Cortex of kidney (tissue), 1 donor: ENCODE measurements at places on chromosomes 6 and 20.

- DNase-seq, result no peak
Observed at GRCh38 chr20:36237477-36237876, 1.2 kb downstream of the AAR2 start.

GRCh38 chr6:37316071-37316470 is 37.7 kb upstream of the RNF8 start:
- DNase-seq, result no peak

DNA sequence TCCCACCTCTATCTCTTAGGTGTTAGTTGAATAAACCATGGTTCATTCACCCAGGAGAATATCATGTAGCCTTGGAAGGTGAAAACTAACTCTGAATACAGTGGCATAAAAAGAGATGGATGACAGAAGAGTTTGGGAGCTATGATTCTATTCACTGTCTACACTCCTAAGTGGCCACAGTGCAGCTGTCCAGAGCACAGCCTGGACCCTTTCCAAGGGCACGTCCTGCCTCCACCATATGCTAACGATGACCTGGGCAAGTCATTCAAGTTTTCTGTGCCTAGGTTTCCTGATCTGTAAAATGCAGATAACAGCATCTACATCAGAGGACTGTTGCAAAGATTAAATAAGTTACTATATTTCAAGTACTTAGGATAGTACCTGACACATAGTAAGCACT is 314.1 kb downstream of the PTPRT start:
- DNase-seq, result no peak

GRCh38 chr20:1891263-1892118 is 3.7 kb upstream of the SIRPA start:
- DNase-seq, result no peak

GRCh38 chr6:14718861-14719260 is 527.0 kb upstream of the JARID2 start:
- DNase-seq, result no peak

GRCh38 chr20:42125426-42125825 is 507.2 kb upstream of the CHD6 start:
- no peak for DNase-seq

GRCh38 chr6:56911847-56912246 is 43.1 kb upstream of the BEND6 start:
- DNase-seq, result no peak

DNA sequence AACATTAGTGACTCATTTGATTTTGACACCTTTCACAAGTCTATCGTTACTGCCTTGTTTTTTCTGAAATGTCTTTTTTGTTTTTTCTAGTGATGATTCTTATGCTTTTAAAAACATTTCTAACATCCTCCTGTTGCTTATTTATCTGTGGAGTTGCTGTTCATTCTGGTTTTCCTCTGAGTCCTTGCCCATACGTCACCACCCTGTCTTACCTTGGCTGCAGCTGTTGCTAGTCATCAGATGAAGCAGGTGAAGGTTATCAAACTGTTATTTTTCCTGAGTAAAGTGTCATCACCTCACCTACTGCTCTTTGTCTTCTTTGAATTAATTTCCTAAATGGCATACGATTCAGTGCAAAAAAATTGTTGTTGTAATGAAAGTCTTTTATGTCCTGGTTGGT is 376.6 kb downstream of the GRIK2 start:
- DNase-seq, result no peak

DNA sequence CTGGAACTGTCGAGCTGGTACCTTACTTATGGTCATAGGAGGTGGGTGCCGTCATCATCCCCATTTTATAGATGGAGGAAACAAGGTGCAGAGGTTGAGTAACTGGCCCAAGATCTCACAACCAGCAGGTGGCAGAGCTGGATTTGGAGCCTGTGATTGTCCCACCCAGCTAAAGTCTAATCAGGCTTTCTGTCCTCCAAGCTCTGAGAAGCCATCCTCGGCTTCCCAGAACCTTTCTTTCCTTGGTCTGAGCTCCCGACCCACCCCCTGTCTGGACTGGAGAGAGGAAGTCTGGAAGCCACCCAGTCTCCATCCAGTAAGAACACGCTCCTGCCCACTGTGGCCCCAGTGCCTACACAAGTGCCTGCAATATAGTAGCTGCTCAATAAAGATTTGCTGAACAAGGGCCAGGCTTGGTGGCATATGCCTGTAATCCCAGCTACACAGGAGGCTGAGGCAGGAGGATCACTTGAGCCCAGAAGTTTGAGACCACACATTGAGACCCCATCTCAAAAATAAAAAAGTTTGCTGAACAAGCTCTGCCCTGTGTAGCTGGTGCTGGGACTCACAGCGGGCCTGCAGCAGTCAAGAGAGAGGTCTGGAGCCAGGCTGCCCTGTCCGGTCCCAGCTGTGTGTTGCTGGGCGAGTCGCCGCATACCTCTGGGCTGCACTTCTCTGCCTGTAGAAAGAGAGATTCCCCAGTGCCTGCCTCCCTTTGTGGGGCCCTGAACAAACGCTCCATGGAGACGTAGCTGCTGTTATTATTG is 32.5 kb upstream of the DLGAP4 start:
- DNase-seq, result no peak

DNA sequence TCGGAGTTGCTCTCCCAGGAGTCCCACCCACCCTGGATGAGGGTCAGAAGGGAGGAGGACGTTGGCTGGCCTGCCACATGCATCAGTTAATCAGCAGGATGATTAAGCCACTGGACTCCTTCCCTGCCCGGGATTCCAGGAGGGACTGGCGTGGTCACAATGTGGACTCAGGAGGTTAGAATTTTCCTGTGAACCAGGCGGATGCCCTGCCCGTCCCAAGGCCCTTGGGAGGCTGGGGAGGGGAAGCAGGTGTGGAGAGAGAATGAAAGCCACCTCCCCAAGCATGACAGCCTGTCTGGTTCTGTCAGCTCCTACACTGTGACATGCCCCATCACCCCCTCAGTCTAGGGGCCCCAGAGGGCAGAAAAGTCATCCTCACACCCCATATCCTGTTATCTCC is 11.6 kb upstream of the ITPR3 start:
- no peak for DNase-seq

DNA sequence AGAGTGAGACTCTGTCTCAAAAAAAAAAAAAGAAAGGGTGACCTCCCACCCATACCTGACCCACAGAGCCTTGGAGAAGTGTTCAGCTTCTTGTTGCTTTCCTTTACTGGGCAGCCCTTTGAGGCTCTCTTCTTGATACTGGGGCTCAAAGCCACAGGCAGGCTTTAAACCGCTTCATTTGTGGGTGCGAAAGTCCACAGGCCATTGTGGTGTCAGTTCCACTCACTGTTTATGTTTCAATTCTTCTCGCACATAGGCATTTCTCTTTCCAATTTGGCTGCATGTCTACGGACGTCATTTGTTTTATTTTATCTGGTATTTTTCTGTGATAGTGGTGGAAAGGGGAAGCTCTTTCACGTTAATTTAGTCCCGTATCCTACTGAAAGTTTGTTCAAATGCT is 34.6 kb downstream of the PPARD start:
- DNase-seq, result no peak

DNA sequence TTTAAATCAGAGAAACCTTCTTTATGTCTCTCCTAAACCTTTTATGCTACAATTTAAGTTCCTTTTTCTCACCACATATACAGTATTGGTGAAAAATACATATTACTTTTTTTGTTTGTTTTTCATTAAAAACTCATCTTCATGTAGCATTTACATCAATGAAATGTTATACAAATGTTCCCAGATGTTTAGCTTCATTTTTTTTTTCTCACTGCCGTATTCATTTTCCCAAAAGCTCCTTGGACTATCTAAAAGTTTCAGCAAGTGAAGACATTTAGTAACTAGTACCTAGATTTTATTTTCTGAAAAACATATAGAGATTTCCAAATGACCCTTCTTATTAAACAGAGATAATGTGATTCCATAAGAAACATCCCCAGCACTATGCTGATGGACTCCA is 128.9 kb downstream of the BMP5 start:
- DNase-seq, result no peak

DNA sequence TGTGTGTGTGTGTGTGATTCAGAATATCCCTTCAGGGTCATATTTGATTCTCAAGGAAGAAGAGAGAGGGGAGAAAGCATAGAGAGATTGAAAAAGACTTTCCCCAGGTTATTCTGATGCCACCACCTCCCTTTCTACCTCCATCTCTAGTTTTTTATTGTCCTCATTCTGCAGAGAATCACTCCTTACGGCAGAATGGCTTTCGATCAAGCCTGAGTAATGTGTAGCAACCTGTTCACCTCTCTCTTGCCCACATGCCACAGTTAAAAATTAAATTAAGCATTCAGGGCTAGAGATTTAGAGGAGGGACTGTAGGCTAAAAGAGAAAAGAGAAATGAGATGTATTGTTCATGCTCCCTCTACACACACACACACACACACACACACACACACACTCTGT is 18.1 kb downstream of the KLHL32 start:
- no peak for DNase-seq

DNA sequence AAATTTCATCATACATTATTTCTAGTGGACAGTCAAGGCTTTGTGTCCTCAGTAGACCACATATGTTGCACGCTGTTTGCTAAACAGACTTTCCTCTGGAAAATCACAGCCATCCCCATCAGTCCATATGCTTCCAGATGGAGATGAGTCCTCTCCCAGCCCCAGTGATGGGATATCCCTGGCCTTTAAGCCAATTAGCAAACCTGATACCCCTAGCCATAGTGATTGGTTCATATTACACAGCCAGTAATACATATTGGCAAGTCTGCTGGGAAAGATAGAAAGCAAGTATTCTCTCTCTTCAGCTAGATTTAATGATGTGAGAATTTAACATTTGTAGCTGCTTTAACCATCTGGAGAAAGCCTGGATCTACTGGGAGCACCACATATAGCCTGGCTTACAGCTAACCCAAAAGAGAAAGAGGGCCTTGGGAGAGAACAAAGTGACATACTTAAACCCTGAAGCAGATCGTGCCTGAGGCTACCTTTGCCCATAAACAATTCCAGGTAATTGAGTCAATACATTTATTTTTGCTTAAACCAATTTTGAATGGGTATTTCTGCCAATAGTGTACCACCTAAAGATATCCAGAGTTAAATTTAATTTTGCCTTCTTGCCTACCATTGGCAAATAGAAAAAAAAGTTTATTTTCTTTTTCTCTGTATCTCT is 103.5 kb upstream of the HIVEP1 start:
- no peak for DNase-seq

GRCh38 chr6:79631693-79632172 is 604 bp downstream of the SH3BGRL2 start:
- no peak for DNase-seq

GRCh38 chr6:170295510-170296422 is 4.9 kb upstream of the DLL1 start:
- no peak for DNase-seq

DNA sequence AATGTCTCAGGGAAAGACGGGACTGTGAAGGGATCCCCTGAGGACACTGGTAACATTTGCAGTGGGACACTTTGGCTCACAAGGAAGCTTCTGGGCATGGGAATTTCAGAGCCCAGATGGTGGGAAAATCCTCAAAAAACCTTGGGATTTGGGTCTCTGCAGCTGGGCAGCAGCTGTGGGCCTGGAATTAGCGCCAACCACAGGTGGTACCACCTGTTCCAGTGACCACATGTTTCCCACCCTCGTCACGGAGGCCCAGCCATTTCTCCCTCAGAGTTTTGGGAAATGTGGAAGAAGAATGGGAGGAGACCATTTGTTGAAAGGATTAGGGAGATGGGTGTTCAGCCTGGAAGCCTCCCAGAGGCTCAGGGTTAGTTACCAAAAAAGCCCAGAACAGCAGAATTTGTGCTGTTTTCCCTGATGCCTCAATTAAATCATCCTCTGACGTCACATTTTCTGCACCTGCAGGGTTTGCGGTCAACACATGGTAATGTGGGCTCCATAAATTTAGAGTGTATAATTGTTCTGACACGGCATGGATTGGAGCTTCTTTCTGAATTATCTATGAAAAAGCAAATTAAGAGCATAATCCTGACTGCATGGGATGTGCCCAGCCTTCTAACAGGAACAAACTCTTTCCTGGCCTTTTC is 34.4 kb downstream of the EDN3 start:
- DNase-seq, result no peak

DNA sequence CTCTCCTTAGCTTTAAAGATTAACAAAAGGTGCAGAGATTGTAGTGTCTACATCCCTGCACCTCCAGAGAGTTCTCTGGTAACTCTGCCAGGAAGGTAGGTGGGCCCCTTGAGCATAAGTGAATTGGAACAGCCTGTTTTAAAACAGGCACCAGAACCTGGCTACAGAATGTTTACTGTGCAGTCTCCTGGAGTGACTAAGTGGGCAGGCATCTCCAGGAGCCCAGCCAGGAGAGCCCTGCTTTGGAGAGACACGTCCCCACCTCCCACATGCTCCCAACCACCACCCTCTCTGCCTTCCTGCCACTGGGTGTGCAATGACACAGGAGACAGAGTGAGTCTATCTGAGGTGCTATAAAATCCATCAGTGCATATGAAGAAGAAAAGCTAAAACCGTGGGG is 110.3 kb upstream of the EYA4 start:
- no peak for DNase-seq

GRCh38 chr6:5617179-5617578 is 355.9 kb downstream of the FARS2 start:
- DNase-seq, result no peak
